Heart left ventricle (tissue), 16 donors: ENCODE measurements at places on chromosomes 6 and 20.

GRCh38 chr6:127539272-127539671, 20.1 kb upstream of the MTCL3 start:
- no peak for DNase-seq

DNA sequence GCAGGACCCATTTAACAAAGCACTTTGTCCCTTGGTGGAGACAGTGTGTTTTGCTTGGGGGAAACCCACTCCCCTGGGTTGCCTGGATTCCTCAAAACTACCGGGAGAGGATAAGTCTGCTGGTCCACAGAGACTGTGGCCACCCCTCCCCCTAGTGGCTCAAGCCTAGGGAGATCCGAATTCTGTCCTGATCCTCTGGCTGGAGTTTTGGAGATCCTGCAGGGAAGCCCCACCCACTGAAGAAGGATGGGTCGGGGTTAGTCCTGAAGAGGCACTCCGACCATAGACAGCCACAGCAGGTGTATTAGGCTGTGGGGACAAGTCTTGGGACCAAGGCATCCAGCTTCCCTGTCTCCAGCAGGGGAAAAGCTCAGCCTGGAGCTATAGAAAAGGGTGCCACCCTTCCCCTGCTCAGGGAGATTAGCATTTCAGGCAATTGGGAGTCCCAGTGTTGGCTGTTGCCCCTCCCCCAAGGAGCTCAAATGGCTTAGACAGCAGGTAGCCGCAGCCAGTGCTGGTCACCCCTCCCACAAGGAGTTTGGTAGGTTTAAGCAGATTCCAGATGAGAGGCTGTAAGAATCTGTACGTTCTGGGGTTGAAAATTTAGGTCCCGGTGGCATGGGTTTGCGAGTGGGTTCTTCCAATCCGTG, 750.0 kb downstream of the TBC1D32 start:
- DNase-seq: no peak

GRCh38 chr6:158399040-158399700, 86.9 kb downstream of the TULP4 start:
- DNase-seq: no peak

GRCh38 chr6:37451441-37452193, 18.6 kb downstream of the CMTR1 start:
- no peak for DNase-seq

DNA sequence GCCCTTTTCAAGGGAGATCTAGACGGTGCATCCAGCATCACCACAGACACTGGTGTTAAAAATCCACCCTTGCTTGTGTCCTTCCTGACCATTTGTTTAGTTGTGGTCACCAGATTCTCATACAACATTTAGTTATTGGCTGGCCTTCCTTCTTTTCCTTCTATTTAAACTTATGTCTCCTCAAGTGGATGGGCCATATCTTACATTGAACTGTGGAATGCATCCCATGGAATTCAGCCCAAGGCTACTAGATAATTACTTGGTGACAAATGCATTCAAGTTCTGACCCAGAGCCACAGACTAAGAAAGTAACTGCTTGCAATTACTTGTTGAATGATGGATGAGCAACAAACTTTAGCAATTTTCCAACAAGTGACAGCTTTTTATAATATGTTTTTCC, 198.9 kb upstream of the SSTR4 start:
- DNase-seq: no peak

DNA sequence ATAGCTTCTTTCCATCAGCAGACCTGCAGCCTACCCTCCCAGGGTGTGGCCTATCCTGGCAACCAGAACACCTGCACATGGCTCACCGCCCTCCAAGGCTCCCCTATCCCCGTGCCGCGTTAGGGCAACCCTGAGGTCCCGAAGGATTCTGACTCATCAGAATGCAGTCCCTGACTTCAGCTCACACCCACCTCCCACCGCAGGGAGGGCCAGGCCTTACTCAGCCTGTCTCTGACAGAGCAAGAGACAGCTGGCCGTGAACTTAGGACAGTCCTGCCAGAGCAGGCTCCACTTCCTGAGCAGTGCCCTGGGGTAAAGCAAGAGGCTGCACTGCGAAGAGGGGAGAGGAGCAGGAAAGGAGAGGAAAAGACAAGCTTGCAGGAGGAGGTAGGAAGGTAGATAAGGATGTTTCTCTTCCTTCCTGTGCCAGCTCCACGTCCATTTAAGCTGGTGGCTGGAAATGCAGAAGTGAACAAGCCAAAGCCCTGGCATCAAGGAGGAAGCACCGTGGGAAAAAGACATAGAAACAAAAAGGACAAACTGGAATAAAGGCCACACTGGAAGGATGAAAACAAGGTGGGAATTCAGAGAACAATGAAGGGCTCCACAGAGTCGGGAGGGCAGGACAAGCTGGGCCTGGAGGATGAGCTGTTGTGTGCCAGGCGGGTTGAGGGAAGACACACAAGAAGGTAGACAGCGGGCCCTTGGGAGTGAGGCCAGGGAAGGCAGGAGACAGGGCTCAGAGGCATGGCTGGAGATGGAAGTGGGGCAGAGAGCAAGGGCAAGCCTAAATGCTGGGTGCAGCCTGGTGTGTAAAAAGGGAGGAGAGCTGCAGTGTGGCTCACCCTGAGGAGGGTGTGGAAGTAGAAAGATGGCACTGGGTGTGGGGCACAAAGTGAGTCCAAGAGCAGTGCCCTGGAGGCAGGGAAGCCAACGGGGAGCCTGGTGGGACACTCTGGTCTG, 102.7 kb downstream of the SLC23A2 start:
- DNase-seq: no peak

DNA sequence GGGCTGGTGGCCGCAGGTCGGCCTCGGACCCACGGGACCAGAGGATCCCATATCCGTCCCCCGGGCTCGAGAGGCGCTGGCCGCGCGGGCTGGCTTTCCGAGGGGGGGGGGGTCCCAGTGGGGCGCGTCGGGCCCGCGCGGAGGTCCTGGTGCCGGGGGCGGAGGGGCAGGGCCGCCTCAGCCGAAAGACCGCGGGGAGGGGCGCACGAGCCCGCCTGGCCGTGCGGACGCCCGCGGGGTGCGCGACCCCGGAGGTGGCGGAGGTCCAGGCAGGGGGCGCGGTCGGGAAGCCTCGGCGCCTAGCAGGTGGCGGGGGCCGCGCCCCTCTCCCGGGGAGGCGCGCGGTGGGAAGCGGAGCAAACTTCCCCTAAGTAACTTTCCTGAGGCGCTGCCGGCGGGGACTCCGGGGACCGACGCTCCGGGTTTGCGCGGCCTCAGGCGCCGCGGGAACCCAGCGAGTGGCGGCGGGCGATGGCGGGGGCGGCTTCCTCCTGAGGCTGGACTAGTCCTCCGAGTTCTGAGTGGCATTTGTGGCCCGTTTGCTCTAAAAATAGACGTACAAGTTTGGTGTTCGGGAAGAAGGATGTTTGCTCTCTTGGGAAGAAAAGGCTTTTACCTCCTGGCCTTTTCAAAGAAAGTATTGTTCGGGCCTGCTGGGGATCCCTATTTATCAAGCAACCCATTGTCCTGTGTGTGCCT, 26.5 kb upstream of the BTBD3 start:
- peak; percentile 72 for DNase-seq

DNA sequence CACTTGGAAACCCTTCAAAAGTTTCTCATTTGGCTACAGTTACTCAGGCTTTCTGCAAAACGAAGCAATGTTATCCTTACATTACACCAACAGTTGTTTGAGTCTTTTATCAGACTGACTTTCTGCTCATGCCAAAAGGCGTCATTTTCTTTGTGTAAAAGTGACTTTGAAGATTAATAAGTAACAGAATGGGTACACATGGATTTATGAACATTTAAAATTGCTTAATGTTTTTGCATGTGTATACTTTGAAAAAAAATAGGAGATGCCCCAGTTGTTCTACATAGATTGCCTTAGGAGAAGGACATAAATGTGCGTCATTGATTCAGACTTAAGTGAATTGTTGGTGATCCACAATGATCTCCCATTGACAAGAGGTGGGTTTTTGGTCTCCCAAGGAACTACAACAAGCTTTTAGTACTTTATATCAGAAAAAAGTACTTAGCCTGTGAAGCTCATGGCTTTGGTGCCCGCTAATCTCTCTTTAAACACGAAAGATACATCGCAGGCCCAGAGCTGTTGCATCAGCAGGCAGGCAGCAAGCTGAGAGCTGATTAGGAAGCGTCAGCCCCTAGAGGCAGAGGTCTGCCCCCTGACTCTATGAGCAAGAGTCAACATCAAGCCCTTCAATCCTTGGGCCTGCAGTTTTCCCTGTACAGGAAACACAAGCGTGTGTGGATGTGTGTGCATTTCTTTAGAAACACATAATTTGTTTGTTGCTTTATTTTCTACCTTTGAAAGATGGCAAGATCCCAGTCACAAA, 45.9 kb downstream of the SLC22A3 start:
- no peak for DNase-seq

DNA sequence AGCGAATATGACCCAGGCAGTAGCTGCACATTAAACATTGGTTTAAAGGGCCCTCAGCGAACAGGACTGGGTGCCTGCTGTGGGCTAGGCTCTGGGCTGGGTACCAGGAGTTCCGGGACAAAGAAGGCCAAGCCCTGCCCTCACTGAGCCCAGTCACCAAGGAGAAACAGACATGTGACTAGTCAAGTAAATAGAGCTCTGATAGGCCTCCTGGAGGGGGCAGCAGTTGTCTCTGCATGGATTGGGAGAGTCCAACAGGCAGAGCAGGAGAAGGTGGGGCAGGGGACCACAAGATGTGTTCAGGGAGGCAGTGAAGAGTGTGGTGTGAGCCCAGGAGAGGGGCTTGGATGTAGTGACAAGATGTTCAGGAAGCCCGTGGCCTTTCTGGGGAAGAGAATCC, 3.1 kb downstream of the HM13 start:
- no peak for DNase-seq

DNA sequence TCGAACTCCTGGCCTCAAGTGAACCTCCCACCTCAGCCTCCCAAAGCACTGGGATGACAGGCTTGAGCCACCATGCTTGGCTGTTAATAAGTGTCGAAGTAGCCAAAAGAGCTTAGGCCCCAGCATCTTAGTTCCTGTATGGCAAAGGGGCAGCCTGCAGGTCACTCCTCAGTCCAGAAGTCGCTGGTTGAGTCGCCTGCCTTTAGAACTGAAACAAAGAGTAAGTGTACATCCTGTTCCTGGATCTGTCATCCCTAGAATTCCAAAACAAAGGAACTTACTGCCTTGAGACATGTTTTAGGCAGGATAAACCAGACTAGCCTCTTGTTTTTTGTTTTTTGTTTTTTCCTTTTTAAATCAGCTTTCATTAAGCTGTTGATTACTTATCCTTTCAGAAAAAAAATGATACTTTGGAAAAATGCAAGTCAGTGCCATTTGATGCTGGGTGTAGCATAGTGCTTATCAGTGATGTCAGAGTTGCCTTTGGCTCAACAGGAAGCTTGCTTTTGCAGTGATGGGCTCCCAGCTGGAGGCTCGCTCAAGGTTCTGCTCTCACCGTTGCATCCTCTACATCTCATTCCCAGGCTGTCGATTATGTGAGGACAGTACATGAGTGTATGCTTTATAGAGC, 9.0 kb downstream of the ACTR5 start:
- DNase-seq: no peak

DNA sequence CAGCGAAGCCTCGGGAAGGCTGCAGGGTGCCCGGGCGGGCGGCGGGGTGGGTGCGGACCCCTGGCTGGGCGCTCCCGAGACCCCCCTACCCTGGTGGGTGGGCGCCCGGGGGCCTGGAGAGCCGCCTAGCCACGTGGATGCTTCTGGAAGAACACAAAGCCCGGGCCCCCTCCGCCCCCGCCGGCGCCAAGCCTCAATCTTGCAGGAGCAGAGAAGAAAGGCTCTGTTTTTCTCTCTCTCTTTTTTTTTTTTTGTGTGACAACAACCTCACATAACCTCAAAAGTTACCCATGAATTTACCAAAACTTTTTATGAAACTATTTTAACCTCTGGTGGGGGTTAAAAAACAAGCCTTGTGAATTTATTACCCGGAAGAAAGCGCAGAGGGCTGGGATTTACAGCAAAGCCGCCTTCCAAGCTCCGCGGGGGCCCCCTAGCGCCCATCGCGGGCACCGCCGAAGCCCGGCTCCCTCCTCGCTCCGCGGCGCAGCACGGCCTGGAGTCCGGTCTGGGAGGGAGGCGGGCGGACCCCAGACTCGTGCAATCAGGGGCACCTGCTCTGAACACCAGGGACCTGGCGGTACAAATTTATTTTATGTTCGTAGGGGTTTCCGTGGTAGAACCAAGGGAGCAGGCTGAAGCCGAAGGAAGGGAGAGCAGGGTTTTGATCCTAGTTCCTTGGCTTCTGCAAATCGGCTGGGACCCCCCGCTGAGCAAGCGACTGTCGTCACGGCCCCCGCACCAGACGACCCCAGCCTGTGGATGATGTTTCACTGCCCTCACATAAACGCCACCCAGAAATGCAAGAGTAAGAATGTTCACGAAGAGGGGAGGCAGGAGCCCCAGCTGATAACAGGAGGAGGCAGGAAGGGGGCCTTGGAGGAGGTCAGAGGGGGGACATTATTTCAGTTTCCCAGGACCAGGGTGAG, 58.9 kb downstream of the ZNF831 start:
- peak; percentile 73 for DNase-seq

- no peak for DNase-seq
These were observed 151.5 kb upstream of the FBXL4 start for GRCh38 chr6:99099243-99099642.

DNA sequence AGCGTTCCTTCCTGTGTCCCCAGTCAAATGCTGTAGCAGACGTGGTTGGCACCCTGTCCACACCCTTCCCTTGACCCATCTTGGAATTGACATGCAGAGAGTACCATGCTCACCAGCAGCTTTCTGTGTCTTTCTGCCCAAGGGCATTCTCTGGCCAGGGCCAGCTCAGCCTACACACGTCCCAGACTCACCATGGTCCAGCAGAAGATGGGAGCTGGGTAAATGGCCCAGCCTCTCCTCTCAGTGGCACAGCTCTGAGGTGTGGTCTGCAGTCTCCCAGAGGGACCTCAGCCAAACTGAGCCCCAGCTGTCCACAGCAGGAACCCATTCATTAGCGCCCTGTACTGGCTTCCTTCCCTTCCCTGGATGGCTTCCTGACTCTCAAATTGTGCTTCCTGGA, 31.1 kb upstream of the BLCAP start:
- DNase-seq: no peak

DNA sequence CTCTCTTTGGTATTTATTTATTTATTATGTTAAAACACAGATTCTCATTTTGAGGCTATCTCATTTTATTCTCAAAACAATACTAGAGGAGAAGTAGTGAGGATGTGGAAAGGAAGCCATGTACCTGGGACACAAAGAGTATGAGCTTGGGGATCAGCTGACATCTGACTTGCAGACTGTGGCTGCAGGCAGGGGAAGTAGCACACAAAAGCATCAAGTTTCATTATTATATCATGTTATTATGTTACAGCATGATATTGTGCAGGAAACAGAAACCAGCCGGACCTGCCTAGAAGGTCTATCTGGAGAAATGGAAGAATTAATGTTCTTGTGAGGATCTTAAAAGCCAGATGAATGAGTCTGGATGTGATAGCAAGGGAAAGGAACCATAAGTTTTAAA, 248.2 kb downstream of the KHDC1L start:
- DNase-seq: no peak

DNA sequence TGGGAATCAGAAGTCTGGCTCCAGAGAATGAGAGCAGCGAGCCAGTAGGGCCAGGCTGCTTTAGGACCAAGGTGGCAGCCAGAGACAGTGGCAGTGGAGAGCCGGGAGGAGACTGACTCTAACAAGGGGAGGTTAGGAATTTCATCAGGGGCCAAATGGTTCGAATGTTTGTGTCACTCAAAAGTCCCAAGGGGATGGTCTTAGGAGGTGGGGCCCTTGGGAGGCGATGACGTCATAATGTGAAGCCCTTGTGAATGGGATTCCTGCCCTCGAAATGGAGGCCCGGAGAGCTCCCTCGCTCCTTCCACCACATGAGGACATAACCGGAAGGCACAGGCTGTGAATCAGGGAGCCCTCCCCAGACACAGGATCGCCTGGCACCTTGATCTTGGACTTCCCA, 299.7 kb downstream of the QKI start:
- no peak for DNase-seq

GRCh38 chr6:106315765-106316374, 9.7 kb downstream of the ATG5 start:
- DNase-seq: no peak
